NCI-H526 treated with DMSO at 0.1 percent for 48 hours (cell line): ENCODE measurements at places on chromosomes 2 and 18.

GRCh38 chr18:48800876-48801727, 149.7 kb downstream of the SMAD7 start:
- no peak for DNase-seq

GRCh38 chr18:30915336-30915988, 127.1 kb downstream of the DSC3 start:
- no peak for DNase-seq

DNA sequence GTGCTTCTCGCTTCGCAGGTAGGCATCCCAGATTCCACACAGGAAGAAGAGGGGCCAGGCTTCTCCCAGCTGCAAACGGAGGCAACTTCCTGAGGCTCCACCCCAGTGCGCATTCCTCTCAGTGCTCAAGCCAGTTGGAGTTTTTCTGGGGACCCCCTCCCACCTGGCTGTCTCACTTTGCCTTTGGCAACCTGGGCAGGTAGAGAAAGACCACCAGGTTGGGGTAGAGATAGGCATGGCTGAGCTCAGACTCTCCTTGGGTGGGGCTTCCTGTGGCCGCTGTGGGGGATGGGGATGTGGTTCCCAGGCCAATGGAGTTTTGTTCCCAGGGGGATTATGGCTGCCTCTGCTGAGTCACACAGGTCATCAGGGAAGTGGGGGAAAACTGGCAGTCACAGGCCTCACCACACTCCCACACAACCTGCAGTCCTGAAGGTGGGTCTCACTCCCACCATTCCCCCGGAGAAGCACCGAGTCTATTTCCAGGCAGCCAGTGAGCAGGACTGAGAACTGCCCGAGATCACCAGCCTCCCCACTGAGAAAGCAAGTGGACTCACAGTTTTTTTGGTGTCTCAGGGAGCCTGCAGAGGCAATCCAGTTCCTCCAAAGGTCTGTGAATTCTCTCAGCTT, 38.1 kb downstream of the SLC39A10 start:
- DNase-seq, result no peak

DNA sequence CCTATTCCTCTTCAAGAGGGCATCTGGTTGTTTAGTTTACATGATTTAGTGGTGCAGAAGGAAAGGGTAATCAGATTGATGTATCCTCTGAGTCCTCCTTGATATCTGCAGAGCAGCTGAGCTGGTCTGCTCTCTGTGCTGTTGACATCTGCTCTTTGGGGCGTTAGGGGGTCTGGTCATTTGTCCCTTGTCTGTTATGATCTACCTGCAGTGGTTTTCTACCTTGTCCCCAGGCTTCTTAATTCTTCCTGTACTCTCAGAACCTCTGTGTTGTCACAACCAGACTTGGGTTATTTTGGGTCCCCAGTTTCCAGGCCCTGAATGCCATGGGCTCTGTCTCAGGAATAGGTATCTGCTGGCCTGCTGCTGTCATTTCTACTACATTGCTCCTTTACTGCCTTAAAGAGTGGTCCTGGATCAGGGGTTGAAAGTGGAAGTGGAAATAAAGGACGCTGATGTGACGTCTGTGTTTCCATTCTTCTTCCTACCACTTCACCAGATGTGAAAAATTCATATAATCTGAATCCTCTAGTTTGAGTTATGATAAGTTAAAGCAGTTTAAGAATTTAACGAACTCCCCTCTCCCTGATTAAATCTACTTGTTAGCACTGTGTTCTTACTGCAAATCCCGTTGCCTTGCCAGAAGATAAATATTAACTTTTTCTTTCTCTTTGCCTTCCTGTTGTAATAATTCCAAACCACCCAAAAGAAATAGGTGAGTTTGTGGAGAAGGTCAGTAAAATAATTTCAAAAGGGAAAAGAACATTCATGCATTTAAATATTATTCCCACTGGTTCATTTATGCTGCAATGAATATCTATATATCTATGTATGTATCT, 16.6 kb upstream of the CPS1 start:
- DNase-seq, result no peak

DNA sequence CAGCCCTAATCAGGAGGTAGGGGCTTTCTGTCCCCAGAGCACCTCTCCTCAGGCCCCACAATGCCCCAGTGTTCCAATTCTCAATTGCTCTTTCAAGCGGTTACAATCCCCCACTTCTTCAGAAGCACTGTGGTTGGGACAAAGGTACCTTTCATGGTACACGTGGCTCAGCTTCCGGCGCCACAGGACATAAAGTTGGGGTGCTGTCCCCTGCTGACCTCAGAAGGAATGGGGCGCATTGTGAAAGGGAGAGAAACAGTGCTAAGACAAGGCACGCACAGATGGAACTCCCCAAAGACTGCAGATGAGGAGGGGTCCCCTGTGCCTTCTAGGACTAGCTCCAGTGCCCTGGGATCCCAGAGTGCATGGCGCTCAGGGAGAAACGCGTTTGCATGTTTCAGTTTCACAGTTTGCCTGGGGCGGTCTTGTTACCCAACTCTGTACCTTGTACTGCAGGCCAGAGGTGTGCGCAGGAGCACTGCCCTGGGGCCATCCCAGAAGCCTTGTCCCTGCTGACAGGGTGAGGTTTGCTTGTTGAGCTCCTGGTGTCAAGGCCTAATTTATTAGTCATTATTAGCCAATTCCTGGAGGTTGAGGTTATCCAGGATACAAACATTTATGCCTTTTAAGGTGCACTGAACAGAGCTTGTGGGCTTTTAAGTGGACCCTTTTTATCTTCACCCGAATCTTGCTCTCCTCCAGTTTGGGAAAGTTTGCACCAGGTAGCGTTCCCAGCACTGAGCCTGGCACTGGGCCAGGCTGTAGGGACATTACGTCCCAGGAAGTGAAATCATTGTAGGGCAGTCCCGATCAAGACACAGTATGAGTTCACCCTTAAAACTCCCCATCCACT, 7.6 kb downstream of the CNDP1 start:
- DNase-seq, result no peak

DNA sequence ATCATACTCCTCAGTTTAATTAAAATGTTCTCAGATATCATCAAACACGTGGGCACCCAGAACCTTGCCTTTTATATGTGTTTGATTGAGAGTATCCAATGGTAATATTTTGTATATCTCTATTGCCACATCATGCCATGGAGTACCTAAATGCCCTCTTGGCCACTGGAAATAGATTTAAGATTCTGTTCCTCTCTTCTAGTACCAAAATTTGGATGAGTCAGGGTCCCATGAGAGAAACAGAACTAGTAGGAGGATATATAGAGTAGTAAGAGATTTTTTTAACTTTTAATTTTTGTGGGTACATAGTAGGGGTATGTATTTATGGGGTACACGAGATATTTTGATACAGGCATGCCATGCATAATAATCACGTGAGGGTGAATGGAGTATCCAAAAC, 9.6 kb upstream of the ZAP70 start:
- no peak for DNase-seq

GRCh38 chr18:26091047-26091630, 726 bp upstream of the SS18 start:
- DNase-seq, result no peak

- peak; percentile 44 for DNase-seq
These were observed 6.3 kb upstream of the NRP2 start for GRCh38 chr2:205675861-205676516.

DNA sequence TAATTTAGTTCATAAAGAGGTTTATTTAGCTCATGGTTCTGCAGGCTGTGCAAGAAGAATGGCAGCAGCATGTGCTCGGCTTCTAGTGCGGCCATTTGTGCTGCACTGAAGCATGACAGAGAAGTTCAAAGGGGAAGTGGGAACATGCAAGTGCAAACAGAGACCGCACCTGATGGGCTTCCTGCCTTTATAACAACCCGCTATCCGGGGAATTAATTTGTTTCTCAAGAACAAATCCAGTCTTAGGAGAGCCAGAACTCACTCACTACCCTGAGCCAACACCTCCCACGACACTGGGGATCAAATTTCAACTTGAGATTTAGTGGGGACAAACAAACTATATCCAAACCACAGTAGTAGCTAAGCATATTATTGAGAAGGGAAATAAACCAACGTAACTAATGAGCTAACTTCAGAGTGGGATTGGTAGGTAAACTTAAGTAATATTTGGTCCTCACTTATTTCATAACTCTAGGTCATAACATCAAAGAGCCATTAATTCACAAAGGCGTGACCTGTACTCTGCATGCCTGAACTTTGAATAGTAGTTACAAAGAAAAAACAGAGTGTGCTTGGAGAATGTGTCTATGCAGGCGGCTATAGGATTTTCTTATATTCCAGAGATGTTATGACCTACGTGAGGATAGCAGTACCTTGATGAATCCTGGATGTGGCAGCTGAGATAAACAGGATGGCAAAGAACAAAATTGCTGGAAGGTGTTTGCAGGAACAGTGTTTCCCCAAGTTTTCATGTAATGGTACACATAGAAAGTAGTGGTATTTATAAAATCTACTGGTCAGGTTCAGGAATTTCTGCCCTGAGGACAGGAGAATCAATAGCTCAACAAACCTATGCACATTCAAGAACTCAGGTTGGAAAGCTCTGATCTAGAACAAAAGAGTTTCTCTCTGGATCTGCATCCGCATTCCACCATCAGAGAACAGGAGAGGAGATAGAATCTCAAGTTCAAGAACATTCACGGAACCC, 845.9 kb upstream of the ID2 start:
- no peak for DNase-seq

GRCh38 chr2:241618296-241618805, 18.6 kb downstream of the THAP4 start:
- no peak for DNase-seq

DNA sequence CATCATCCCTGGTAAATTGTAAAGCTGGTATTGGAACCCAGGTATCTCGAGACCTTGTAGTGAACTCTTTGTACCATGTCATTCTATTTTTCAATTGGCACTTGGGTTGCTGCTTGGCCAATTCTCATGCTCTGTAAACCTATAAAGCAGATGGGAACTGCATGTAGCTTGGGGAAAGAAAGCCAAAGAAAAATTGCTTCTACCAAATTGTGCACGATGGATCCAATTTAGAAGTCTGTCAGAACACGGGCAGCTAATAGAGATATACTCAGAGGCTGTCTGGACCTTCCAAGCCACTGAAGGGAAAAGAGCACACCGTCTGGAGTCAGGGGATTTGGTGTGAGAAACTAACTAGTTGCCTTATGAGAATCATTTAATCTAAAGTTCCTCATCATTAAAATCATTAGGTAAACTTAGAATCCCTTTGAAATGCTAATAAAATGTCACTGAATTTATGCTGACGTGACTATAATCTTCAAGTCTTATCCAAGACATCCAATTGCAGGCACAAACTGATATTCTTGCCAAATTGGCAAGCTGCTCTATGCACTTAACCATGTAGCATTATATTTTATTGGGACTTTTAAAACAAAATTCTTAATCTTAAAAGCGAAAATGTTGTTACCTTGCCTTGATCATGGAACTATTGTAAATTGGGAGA, 206.8 kb downstream of the DCC start:
- DNase-seq, result no peak
